ENCODE measurements at places on chromosomes 11 and 22. TPM values are rescaled to one million over a fixed set of nuclear protein-coding genes. Genes with fewer than 3 reads are reported as not detected.

DNA sequence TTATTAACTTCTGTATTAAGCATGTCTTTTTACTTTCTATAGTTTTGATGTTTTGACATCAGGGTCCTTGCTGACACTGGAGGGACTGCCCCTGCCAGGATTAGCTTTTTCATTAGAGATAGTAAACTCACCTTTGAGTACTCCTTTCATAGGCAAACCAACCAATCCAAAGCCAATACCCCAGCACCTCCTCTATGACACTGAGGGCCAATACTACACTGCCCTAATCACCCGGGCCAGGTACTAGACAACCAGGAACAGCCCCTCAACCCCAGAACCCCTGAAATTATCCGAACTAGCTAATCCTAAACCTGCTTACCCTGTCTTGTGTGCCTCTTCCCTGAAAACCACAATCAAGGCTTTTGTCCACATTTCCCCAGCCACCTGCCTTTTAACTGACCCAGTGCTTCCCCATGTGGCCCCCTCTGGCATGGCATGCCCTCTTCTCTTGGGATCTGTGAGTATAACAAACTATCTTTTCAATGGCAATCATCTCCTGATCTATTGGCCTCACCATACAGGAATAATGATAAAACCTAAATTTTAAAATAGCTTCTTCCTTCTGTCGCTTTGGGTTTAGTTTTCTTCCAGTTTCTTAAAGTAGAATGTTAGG lies 31.2 kb downstream of the RAB6A start:
- no peak for DNase-seq

DNA sequence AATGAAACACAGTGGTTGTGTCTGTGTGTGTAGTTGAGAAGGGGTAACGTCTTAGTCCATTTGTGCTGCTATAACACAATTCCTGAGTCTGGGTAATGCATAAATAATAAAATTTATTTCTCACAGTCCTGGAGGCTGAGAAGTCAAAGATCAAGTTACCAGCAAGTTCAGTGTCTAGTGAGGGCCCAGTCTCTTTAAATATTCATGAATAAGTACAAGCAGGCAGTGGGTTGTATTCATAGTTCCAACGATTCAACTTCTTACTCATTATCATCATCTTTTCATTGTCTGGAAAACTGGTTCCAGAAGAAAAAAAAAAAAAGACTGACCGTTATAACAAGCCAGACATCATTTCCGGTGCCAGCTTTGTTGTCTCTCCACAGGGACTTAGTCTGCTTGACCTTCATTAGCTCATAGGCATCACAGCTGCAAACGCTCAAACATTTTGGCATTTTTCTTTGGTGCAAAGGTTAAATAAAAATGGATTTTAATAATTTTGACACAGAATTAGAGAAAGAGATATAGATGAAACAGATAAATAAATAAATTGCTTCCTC lies 1297.5 kb downstream of the LRRC4C start:
- no peak for DNase-seq

GRCh38 chr22:32258791-32259190 lies 3.6 kb upstream of the SLC5A4 start:
- no peak for DNase-seq

- DNase-seq = peak; percentile 77
These were observed 13.4 kb downstream of the VWCE start for GRCh38 chr11:61281581-61282250.

DNA sequence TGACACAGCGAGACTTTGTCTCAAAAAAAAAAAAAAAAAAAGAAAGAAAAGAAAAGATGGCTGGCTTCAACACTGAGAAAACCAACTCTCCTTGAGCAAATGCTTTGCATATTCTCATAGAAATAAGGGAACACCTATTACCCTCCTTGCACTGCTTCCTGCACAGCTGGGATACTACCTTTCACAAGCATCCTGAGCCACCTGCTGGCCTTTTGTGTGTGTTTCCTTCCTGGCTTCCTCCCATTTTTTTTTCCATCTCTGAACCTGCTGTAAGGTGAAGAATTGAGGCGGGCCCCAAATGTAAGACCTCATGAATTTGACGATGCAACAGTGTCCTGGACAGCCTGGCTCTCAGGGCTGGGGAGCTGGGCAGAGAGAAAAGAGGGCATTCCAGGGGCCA lies 1.9 kb upstream of the RFPL3 start:
- DNase-seq = no peak

DNA sequence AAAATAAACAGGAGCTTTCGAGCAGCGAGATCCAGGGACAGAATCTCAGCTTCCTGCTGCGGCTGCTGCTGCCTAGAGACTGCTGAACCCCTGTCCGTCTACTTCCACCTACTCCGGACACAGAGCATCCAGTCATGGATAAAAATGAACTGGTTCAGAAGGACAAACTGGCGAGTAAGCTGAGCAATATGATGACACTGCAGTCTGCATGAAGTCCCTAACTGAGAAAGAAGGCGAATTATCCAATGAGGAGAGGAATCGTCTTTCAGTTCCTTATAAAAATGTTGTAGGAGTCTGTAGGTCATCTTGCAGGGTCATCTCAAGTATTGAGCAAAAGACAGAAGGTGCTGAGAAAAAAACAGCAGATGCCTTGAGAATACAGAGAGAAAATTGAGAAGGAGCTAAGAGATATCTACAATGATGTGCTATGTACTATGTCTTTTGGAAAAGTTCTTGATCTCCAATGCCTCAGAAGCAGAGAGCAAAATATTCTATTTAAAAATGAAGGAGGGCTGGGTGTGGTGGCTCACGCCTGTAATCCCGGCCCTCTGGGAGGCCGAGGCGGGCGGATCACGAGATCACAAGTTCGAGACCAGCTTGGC lies 11.1 kb upstream of the MS4A2 start:
- DNase-seq = no peak

DNA sequence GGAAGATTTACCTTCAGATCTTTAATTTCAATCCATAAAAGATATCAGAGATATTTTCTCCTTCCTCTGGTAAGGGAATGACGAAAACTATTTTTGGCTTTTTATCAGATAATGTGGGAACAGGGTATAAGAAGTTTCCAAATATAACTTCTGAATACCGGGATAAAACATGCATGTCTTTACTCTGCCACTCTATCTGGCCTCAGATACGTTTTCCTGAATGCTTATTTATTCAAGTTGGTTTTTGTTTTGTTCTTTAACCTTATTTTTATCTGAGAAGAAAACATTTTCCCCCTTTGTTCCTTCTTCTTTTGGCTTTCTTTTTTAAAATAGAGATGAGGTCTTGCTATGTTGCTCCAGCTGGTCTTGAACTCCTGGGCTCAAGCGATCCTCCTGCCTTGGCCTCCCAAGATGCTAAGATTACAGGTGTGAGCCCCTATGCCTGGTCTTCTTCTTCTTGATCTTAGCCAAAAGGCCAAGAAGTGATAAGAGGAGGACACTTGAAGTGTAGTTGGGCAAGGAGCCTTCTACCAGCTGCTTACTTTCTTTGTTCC lies 1.5 kb downstream of the SERPIND1 start:
- DNase-seq = no peak

GRCh38 chr11:22666688-22667439 lies 453 bp downstream of the GAS2 start:
- peak; percentile 35 for DNase-seq

DNA sequence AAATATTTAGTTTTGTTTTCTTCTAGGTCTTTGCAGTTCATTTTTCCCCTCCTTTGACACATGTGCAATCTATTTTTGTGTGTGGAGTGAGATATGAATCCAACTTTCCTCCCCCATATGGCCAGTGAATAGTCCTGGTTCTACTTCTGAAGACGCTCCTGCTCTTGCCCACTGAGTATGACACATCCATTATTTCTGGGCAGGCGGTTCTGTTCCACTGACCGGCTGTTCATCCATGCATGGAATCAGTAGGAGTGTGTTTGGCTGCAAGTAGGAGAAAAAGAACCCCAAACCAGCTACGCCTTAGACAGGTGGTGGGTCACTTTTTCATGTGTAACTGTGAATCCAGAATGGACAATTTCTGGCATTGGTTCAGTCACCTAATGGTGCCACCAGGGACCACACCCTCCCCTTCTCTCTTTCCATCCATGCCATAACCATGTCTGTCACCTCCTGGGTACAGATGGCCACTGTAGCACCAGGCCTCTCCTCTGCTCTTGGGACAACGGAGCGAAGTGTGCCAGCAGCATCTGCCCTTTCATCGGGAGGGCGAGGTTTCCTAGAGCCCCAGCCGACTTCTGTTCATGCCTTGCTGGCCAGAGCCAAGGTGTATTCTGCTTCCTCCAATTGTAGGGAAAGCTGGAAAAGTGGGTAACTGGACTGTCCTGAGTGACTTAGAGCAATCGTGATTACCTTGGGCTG lies 67.4 kb upstream of the SLC22A12 start:
- DNase-seq = no peak

- no peak for DNase-seq
These were observed 15.9 kb downstream of the GNAZ start for GRCh38 chr22:23086263-23086662.

GRCh38 chr11:65489035-65489705 lies 9.7 kb upstream of the MALAT1 start:
- peak; percentile 58 for DNase-seq

- DNase-seq = no peak
These were observed 22.4 kb downstream of the TOM1 start for GRCh38 chr22:35322126-35322525.

GRCh38 chr11:116517584-116517983 lies 255.2 kb downstream of the BUD13 start:
- DNase-seq = no peak

DNA sequence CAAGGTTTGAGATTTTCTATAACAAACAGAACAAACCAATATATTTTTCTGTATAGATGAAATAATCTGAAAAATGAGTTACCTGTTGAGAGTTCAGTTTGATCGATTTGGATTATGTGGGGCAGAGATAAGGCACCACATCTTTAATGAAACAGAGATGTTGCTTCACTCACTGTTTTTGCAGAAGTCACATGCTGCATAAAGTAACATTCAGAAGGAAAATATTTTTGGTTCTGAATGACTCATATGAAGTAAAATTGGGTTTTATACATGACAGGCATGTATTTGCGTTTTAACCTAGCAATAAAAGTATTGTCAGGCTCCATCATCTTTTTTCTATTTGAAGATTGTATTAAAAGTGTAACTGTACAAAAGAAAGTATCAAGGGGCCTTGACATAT lies 77.8 kb downstream of the BBOX1 start:
- DNase-seq = no peak

GRCh38 chr11:69205743-69206612 lies 50.2 kb downstream of the SMIM38 start:
- DNase-seq = no peak

The PGA4 gene
- total RNA-seq = 1.2 TPM

The TANGO2 gene
- total RNA-seq = 29.7 TPM

The KLHL35 gene
- 0.49 TPM for total RNA-seq

The MS4A3 gene
- total RNA-seq = not detected

The B4GALNT4 gene
- 2.1 TPM for total RNA-seq

The PRODH gene
- 5.3 TPM for total RNA-seq
